SJCRH30 (cell line): ENCODE measurements at places on chromosomes 1 and 21.

DNA sequence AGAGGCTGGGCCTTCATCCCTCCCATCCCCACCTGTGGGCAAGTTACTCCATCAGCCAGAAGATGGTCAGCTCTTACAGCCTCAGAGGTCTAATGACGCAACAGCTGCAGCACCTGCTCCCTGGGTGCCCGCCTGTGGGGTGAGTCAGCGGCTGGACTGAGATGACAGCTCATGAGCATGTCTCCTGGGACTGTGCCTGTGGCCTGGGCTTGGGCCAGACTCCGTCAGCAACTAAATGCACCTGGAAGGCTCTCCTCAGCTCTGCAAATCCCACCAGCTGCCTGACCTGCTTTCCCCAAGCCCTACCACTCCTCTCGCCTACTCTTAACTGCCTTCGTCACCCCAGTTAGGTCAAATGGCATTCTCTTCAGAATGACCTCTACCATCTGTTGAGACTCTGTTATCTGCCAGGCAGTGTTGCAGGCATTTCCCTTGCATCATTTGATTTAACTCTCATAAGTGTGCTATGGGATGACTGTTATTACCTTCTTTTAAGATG, 47.7 kb downstream of the ETS2 start:
- DNase-seq, result peak; percentile 86

DNA sequence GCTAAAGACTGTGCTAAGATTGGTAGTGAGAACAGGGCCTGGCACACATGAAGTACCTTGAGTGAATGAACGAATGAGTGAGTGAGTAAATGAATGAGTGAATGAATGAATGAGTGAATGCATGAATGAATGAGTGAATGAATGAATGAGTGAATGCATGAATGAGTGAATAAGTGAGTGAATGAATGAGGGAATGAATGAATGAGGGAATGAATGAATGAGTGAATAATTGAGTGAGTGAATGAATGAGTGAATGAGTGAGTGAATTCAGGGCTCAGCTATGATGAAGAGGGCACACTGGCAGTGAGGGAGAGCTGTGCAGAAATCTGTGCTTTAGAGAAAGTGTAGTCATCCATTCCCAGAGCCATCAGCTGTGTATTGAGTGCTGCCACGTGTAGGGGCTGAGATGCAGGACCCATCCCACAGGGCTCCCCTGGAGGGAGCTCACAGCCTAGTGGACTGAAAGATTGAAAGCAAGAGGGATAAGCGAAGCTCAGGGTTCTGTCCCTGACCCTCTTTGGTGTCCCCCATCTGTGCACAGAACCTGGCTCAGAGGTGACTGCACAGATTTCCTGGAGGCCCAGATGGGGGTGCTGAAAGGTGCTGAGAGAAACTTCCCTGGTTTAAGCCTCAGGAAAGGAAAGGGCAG, 217.9 kb upstream of the VAMP3 start:
- no peak for DNase-seq

DNA sequence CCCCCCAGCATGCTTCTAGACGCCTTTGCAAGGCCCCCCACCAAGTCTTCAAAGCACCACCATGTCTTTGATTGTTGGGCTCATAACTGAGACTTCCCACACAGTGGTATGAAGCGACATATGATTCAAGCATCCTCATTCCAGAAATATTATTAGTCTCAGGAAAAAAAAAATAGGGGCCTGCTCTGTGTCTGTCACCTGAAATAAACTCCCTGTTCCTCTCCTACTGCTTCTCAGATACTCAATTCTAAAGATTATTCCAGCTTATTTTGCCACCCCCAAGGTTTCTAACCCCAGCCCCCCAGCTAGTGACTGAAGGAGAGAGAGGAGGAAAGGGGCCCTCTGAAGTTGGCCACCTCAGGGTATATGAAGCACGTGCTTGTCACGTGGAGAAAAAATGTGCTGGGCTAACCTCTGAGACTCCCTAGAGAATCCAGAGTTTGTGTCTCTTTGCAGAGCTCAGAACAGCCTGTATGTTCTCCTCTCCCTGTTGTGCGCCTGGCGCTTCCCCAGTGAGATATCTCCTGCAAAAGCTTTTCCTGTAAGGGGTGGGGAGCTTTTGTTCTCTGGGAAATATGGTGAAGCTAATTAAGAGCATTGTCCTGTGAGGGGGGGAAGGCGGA, 35.9 kb upstream of the RASAL2 start:
- DNase-seq, result no peak

GRCh38 chr1:200035397-200035955, 8.0 kb downstream of the NR5A2 start:
- DNase-seq, result no peak

DNA sequence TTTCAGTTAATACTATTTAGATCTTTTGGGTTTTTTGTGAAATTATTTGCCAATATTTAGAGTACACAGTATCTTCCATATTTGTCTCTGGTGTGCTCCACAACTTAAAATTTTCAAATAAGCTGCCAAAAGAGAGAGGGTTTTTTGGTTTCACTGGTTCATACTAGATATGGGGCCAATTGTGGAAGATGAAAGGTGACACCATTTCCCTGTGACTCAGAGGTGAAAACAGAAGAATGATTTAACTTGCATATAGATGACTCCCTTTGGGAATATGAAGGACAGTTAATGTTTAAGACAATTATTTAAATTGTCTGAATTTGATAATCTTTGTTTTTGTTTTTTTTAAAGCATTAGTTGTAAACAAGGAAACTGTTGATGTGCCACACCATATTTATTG, 37.5 kb downstream of the IVNS1ABP start:
- no peak for DNase-seq

GRCh38 chr1:232226197-232226712, 403.7 kb downstream of the SIPA1L2 start:
- DNase-seq, result peak; percentile 41

DNA sequence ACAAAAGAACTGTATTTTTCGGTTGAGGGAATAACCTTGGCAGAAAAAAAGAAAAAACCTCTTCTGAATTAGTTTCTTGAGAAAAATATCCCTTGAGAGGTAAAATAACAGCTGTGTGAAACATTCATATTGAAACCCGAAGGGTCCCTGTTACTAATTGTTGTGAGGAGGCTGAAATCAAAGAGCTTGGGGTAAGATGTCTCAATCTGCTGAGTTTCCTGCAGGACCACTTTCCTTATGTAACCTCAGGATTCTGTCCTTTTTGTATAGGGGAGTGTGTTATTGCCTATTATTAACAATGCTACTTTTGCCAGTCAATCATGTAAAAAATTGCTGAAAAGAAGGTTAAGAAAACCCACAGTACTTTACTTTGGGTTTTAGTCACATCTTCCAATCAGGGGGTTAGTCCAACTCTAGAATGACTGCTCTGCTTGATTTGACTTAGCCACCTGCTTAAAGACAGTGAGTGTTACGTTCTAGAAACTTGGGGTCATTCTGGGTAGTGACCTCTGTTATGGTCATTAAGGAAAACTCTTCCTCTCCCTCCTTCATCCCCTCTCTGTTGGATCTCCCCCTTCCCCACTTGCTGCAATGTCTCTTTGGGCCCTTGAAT, 138.8 kb downstream of the GIPC2 start:
- no peak for DNase-seq

DNA sequence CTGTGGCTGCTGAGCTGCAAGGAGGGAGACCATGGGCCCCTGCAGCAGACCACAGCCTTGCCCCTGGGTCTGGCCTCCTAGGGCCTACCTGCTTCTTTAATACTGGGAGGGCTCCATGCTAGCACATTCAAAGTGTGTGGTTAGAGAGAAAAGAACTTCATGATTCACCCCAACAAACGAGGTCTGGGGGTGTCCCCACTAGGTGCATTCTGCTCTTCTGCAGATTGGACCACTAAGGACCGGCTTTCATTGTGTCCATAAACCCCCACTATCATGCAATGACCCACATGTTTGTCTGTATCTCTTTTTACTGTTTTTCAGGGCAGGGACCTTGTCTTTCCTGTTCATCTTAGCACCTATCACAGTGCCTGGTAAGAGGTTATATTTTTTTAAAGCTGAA, 185.4 kb downstream of the OMA1 start:
- no peak for DNase-seq

DNA sequence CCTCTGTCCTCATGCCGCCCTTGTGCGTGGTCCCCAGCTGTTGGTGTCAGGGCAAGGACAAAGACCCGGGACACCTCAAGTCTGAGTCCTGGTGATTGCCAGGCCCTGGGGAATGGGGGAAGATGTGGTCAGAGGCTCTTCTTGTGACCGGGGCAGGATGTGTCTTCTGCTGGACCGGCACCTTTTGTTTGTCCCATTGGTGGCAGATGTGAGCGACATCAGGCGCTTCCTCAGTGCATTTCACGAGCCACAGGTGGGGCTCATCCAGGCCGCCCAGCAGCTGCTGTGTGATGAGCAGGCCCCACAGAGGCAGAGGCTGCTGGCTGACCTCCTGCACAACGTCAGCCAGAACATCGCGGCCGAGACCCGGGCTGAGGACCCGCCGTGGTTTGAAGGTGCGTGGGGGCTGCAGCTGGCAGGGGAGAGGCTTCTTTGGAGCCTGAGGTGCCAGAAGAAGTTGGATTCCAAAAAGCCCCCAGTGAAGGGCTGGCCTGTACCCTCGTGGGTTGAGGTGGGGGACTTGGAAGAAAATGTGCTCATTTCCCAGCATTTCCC, 8.4 kb downstream of the DFFB start:
- no peak for DNase-seq

DNA sequence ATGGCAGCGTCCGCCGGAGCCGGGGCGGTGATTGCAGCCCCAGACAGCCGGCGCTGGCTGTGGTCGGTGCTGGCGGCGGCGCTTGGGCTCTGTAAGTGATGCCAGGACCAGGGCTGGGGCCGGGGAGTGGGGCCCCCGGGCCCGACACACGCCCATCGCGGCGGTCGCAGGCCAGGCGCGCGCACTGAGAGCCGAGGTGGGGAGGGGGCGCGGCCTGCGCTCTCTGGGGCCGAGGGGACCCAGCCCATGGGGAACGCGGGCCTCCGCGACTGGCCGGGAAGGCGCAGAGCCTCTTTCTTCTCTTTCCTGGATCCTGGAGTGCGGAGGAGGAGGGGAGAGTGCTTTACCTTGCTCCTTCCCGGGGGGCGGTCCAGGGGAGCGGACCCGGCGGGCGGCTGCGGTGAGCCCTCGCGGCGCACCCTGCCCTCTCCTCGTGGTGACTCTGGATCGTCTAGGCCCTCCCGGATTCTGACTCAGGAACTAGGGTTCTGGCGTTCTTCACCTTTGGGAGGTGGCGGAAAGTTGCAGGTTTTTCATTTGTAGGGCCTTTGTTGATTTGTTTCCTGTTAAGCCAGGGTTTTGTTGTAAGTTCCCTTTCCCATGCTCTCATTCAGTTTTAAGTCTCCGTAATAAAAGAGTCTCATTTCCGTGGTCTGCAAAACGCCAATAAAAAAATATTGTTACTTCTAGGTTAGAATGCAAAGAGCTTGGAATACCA, 529 bp downstream of the MPZL1 start:
- DNase-seq, result peak; percentile 69

- no peak for DNase-seq
Measured at GRCh38 chr1:153356392-153357075, 1.1 kb upstream of the S100A9 start.

DNA sequence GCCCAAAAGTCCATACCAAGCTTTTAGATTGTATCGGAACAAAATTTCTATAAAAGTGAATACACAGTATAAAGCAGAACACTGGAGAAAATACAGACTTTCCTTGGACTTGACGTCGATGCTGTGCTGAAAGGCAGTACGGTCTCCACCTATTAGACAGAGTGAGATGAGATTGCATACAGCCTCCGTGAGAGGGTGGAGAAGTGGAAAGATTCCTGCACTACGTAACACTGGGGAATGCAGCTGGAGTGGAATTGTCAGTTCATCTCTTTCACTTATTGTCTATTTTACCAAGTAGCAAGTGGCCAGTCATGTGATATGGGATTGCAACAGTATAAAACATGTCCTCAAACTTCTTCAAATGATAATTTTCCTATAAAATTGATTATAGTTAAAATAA, 209.5 kb downstream of the ZP4 start:
- no peak for DNase-seq

GRCh38 chr1:188594542-188595235, 1765.9 kb downstream of the PLA2G4A start:
- DNase-seq, result no peak

- DNase-seq, result no peak
Measured at GRCh38 chr1:100438789-100439188, 86.5 kb downstream of the CDC14A start.

GRCh38 chr1:210467440-210468043, 138.8 kb downstream of the HHAT start:
- DNase-seq, result no peak

DNA sequence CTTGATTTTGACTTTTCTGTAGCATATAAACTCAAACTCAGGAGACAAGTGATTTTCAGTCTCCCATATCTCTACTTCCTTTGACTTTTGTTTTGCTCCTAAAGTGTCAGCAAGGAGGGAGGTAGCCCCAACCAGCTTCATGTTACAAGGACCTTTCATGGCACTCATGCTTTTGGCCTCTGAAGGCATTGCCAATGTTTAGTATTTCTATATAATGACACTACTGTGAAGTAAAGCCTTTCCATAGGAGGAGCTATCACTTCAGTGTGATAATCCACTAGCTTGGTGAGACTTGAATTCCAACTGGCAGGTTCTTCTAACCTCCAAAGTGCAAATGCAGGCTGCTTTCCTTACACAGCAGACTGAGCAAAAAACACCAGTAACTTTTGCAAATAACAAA, 14.4 kb downstream of the COLGALT2 start:
- no peak for DNase-seq

GRCh38 chr1:54028306-54029251, 10.6 kb upstream of the LDLRAD1 start:
- no peak for DNase-seq

DNA sequence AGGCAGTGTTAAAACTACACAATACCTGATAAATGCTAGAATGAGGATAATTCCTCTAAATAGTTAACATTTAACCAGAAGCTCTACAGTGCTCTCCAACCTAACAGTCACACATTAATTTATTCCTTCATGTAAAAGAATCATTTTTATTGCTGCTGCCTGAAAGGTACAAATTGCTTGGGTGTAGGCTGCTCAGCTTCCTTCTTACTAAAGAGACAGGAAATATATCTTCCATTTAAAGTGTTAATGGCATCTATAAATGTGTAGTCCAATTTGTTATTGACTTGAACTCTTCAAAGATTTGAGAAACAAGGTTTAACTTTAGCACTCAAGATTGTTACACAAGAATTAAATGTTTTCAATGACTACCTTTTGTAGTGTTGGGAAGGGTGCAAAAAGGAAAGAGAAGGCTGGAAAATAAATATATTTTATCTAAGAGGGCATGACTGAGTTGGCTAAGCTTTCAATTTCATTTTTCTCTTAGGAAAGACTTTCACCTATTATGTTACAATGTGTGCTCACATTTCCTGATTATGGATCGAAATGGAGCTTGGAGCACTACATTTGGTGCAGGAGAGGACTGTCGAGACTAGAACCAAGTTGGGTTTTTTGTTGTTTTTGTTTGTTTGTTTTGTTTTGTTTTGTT, 105.5 kb upstream of the CACYBP start:
- DNase-seq, result no peak

GRCh38 chr1:242467556-242468145, 56.8 kb downstream of the PLD5 start:
- peak; percentile 77 for DNase-seq

DNA sequence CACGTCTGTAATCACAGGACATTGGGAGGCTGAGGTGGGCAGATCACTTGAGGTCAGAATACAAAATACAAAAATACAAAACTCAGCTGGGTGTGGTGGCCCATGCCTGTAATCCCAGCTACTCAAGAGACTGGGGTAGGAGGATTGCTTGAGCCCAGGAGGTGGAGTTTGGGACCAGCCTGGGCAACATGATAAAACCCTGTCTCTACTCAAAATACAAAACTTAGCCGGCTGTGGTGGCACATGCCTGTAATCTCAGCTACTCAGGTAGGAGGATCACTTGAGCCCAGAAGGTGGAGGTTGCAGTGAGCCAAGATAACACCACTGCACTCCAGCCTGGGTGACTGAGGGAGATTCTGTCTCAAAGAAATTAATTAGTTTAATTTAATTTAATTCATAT, 6.5 kb upstream of the ITLN1 start:
- DNase-seq, result no peak
